NB4 (cell line): ENCODE measurements at places on chromosomes 5 and 9.
A peak's percentile ranks its signal among the peaks of the same experiment; 100 is the strongest.

GRCh38 chr5:171310819-171311321 lies 1.8 kb downstream of the TLX3 start:
- DNase-seq, result no peak

DNA sequence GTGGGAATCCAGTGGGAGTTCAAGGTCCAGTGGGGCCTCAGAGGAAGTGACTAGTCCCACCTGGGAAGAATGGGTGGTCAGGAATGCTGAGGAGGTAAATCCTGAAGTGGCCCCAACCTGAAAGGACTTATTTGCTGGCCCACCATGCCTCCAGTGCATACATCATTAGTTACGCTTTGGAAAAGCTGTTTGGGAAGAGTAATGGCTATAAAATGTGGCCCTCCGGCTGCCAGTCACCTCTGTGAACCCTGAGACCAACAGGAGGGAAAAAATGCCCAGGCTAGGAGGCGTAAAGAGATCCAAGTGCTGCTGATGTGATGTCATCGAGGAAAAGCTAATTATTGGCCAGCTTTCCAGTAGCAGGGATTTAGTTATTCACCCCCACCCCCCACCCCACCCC lies 2.7 kb upstream of the SLC26A2 start:
- DNase-seq, result no peak

DNA sequence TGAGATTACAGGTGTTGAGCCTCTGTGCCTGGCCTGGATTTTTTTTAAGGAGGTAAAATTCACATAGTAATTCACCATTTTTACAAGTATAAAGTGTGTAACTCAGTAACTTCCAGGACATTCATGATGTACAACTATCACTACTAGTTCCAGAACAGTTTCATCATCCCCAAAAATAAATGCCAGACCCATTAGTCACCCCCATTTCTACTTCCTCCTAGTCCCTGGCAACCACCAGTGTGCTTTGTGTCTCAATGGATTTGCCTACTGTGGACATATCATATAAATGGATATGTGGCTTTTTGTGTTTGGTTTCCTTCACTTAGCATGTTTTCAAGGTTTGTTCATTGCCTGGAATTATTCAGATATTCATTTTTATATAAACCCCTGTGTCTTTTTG lies 72.5 kb upstream of the PANK3 start:
- DNase-seq, result peak; percentile 9

GRCh38 chr9:85515021-85515420 lies 226.7 kb downstream of the AGTPBP1 start:
- no peak for DNase-seq

GRCh38 chr9:32832346-32832745 lies 49.0 kb downstream of the TMEM215 start:
- DNase-seq, result no peak

- DNase-seq, result no peak
These were observed 22.2 kb downstream of the LURAP1L start for GRCh38 chr9:12797037-12797436.

GRCh38 chr9:107862881-107863280 lies 373.3 kb upstream of the KLF4 start:
- no peak for DNase-seq

GRCh38 chr9:28134446-28134976 lies 561.2 kb upstream of the C9orf72 start:
- DNase-seq, result no peak

- no peak for DNase-seq
These were observed 39.3 kb downstream of the NTNG2 start for GRCh38 chr9:132201139-132201538.

- no peak for DNase-seq
These were observed 164.0 kb downstream of the GHR start for GRCh38 chr5:42587096-42587723.

DNA sequence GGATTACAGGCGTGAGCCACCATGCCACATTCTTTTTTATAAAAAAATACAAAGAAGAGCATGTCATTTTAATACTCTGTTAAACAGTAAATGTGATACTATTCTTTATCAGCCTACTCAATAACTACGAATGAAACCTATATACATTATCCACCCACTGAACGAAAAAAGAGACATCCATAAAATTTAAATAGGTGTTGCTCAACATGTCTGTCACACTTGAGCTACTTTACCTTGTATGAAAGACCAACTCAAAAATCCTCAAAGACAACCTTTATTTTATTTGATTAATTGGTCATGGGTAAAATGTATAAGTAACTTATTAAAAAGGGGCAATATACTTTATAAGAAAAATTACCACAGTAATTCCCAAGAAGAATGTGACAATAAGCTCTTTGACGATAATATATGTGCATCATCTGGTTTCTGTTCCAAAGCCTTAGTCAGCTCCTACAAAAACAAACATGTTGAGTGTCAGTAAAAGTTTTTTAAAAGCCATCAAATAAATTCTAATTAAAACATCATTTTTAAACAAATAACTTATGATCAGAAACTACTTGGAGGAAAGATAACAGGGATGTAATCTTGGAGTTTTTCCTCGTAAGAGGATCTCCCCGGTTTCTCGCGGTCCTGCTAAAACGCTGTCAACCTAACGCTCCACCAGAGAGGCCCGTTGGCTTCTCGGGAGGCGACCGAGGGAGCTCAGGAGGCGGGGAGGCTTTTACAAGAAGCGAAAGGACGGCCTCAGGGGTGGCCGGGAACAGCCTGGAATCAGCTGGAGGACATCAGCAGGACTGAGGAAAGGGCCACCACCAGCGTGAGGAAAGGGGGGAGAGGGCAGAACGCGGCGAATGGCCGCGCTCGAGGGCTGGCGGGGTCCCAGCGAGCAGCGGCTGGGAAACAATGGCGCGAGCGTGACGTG lies 13.5 kb upstream of the ANKRD18B start:
- peak; percentile 84 for DNase-seq

DNA sequence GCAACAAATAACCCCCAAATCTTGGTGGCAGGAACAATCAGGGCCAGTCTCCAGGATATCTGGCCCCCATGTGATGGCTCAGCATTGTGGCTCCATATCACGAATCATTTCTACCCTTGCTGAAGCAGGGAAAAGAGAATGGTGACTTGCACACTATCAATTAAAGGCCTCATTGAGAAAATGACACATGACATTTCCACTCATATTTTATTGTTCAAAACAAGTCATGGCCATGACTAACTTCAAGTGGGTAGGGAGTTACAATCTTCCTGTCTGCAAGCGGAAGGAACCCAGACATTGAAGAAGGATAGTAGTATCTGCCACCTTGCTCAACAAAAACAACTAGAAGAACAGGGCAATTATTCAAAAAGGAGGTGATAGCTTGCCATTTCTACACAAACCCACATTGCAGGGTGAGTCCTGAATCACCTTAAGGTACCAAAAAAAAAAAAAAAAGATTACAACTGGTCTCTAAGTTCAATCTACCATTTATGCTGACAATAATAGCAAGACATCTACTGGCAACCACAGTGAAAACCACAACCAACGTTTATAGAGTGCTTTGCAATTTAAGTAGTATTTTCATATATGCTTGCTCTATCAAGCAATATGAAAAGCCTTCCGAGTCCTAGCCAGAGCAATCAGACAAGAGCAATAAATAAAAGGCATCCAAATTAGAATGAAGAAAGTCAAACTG lies 186.7 kb upstream of the DAPK1 start:
- no peak for DNase-seq

GRCh38 chr5:135174315-135175096 lies 140.5 kb upstream of the PITX1 start:
- peak; percentile 30 for DNase-seq

DNA sequence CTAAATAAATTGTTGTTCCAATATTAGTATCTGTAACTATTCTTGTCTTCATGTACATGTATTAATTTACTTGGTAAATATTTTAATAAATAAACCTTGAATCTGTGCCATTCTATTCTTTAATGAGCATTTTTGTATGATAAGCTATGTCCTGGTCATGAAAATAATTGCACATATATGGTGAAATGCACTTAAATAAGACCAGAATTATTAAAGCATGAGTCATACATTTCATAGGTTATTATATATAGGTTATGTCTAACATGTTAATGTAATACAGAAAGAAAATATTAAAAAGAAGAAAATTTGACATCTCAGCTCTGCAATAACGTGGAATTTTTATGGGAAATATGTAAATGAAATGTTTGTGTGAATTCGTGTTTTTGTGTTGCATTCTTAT lies 1168.1 kb downstream of the TAF11L14 start:
- DNase-seq, result no peak

- DNase-seq, result no peak
These were observed 172.2 kb upstream of the ZNF608 start for GRCh38 chr5:124918618-124919017.

GRCh38 chr5:113234546-113234945 lies 200.2 kb downstream of the TSSK1B start:
- no peak for DNase-seq

- DNase-seq, result peak; percentile 88
These were observed 13.1 kb upstream of the IFNA14 start for GRCh38 chr9:21252721-21253547.

- DNase-seq, result no peak
These were observed 65.2 kb downstream of the SREK1 start for GRCh38 chr5:66209350-66209749.

DNA sequence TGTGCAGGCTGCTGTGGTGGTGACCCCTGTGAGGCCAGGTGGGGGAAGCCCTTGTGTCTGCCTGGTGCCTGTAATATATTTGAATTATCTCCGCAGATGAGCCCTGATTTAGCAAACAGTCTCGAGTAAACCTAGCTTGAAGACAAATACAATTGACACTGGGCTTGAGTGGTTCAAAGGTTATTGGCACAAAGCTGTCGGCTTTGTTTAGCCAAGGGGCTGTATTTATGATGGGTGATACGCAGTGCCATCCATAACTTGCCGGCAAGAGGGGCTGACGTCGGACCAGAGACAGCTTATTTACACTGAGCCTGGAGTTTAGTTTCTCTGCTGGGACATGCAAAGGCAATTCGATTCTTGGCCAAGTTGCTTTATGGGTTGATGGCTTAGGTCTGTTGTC lies 20.0 kb upstream of the PITX1 start:
- DNase-seq, result no peak

DNA sequence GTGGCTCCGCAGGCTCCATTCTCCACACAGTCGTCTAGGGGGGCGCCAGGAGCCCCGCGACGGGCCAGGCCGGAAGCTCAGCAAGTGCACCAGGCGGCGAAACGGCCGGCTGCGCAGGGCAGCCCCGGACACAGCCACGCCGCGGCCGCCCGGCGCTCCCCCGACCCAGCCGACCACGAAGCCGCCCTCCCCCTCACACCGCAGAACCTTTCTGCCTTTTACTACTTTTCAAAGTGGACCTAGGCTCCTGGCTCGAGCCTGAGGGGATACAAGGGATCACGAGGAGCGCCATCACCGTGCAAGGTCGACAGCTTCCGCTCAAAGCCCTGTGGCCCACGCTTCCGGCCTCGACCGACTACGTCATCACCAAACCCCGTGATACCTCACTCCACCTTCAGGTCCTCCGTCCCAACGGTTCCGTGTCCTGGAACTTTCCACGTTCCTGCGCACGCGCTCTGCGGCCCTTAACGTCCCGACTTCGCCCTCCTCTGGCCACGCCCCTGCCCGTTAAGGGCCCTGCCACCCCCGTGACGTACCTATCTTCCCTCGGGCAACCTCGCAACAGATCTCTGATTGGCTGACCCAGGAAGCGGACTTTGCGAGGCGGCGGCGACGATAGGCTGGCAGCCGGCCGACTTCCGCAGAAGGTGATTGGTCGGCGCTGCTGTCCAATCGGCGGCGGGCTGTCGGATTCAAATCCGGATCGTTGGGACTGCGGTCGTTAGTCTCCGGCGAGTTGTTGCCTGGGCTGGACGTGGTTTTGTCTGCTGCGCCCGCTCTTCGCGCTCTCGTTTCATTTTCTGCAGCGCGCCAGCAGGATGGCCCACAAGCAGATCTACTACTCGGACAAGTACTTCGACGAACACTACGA lies at the start of gene CKS2:
Gene CKS2 (plus strand): TSS at position 721 of the 871 bp plus-strand sequence. CDS start 98 bp downstream, at position 819.
- DNase-seq, result peak; percentile 100

GRCh38 chr9:129504404-129504803 lies 116.5 kb downstream of the C9orf50 start:
- no peak for DNase-seq

GRCh38 chr5:71960195-71960594 lies 147.1 kb upstream of the MAP1B start:
- no peak for DNase-seq

DNA sequence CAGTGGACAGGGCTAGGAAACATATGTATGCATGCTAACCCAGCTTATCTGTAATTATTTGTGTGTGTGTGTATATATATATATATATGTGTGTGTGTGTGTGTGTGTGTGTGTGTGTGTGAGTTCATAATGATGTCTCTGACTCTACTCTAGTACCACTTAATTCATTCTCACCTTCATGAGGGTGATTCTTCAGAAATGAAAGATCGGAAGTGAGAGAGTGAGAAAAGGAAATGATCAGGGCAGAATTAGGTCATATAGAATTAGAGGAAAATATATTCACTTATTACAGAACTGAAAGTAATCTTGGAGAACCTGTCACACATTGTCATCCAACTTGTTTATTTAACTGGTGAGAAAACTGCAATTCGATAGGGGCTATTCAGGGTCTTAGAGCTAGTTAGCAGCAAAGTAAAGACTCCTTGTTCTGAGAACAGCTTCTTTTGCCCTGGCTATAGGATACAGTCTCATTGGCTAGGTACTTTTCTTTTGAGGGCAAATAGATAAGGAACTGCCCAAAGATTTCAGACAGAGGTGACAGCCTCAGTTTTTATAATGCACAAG lies 58.8 kb downstream of the C9orf153 start:
- DNase-seq, result no peak

DNA sequence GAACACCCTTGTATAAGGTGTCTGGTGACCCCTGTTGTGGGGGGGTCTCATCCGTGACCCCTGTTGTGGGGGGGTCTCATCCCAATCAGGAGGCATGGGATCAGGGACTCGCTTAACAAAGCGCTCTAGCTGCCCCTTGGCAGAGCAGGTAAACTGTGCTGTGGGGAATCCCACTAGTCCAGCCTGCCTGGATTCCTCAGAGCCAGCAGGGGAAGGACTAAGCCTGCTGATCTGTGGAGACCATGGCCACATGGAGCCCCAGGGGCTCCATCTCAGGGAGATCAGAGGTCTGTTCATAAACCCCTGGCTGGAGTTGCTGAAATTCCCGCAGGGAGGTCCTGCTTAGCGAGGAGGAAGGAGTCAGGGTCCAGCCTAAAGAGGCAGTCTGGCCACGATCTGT lies 45.8 kb upstream of the TXNDC8 start:
- no peak for DNase-seq

- peak; percentile 90 for DNase-seq
These were observed 1.7 kb downstream of the PPARGC1B start for GRCh38 chr5:149731617-149732323.

GRCh38 chr9:130429831-130430230 lies 14.9 kb upstream of the ASS1 start:
- DNase-seq, result no peak

GRCh38 chr9:113219969-113220368 lies 1.1 kb downstream of the FKBP15 start:
- peak; percentile 63 for DNase-seq

DNA sequence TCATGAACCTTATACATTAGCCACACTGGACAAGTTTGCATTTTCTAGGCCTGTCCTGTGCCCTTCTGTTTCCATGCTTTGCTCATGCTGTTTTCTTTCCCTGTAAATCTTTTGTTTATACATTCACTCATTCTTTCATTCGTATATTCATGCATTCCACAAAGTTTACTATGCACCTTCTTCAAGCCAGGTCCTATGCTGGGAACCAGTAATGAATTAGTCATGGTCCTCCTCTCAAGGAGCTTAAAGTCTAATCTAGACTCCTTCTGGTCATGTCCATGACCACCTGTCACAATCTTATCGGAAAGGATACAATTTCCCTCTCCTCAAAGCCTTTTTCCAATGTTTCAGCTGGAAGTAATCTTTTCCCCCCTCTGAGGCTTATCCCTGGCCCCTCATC lies 9.1 kb upstream of the XPA start:
- DNase-seq, result no peak

GRCh38 chr9:27618066-27618465 lies 44.8 kb upstream of the C9orf72 start:
- DNase-seq, result no peak

- DNase-seq, result no peak
These were observed 87.9 kb downstream of the SEMA4D start for GRCh38 chr9:89410022-89410421.
